ENCODE measurements at places on chromosomes 1 and 21. TPM values are rescaled to one million over a fixed set of nuclear protein-coding genes. Genes with fewer than 3 reads are reported as not detected.

The GABRD gene
- total RNA-seq: 0.15 TPM

The MORC3 gene
- 28.9 TPM for total RNA-seq

The AKR7A3 gene
- 119 TPM for total RNA-seq

The SPRTN gene
- total RNA-seq: 12.3 TPM

DNA sequence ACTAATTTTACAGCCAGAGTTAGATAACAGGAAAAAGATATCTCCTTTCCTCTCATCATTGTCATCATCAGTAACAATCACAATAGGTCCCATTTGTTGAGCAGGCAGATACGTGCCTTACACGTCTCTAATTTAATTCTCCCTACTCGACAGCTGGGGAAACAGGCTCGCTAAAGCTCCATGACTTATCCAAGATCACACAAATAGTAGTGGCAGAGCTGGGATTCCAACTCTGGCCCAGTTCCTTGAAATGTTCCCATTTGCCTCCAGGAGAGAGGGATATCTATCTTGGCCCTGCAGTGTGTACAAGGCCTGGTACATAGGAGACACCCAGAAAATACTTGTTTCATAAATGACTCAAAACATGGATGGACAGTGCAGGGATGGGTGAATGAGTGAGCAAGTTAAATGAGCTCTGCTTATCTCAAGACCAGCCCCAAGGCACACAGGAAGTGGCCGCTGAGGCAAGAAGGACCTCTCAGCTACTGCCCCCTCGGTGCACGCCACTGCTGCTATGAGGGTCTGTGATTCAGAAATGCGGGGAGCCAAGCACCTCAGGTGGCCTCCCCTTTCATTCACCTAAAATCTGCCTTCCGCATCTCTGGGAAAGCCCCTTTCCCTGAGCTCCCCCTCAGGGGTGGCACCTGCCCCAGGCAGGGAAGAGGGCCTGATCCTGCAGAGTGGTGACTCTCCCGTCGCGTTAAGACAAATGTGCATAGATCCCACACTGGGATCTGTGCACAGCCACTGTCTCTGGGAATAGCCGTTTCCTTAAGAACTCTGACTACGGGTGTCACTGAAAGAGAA, 3.6 kb downstream of the KCNN3 start:
- no peak for DNase-seq

- no peak for DNase-seq
These were observed 9.0 kb downstream of the NSL1 start for GRCh38 chr1:212782422-212783154.

DNA sequence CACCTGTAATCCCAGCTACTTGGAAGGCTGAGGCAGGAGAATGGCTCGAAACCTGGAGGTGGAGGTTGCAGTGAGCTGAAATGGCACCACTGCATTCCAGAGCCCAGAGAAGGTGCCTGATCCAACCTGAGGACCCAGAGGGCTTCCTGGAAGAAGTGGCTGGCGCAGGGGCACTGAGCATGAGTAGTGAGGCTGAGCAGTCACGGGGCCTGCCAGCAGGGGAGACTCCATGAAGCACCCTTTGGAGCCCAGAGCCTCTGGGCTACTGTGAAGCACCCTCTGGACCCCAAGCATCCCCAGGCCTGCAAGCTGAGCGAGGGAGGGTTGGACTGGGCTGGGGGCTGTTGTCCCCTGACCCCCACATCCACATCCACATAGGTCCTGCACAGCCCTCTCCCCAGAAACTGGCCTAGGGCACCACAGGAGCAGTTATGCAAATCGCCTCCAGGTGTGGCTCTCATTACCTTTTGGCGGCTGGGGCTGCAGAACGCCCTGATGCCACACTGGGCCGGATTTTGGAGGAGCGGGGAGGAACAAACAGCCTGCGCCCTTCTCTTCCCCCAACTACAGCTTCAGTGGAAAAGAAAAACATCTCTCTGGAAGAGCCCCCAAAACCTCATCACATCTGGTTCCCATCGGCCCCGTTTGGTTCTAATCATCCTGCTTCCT, 78.2 kb upstream of the TARDBP start:
- no peak for DNase-seq

- no peak for DNase-seq
These were observed 434.3 kb downstream of the GPATCH2 start for GRCh38 chr1:217196616-217197015.

DNA sequence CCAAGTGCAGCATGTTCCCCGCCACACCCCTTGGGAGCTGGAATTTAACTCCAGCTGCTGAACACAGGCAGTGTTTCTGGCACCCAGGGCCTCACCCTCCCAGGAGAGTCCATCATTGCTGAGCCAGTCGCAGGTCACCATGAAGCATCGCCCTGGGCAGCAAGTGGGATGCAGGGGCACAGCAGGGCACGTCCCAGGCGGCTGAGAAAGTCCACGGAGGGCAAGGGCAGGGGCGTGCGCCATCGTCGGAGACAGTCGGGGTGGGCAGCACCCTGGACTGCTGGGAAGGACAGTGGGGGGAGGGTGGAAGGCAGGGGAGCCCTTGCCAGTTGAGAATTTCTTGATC, 69.2 kb upstream of the PDE9A start:
- no peak for DNase-seq

- no peak for DNase-seq
These were observed 4.4 kb downstream of the PSEN2 start for GRCh38 chr1:226874579-226875425.

- DNase-seq: no peak
These were observed 75.9 kb downstream of the PRDM2 start for GRCh38 chr1:13775916-13776315.

All from colonic mucosa (tissue), 4 donors.